NCI-H1105 treated with DMSO at 0.1 percent for 48 hours (cell line): ENCODE measurements at places on chromosomes 16 and 17.

DNA sequence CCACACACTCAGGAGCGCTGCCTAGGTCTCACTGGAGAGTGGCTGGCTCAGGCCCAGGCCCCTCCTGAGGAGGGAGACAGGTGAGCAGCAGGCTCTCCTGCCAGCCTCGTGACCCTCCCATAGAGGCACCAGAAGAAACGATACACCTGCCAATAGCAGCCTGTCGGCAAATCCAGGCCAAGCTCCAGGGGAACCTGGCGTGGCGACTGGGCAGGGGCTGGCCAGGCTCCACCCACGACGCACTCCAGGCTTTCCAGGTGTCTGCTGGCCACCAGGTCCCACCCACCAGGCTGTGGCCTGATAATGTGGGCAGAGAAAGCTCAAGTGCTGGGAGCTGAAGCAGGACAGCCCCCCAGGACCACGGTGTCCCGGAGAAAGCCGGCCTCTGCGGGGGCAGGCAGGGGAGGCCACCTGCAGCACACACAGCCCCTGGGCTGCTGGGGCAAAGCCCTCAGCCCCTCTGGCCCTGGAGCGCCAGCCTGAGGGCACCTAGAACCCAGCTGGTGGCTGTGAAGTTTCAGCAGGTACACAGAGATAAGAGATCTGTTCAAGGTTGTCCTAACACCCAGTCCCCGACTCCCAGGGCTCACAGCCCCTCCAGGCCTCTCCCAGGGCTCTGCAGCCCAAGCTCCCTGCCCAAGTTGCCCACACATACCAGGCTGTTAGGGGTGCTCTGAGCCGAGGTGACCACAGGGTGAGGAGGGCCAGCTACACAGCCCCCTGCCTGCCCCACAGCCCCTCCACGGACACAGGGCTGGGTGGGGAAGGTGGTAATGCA, 2.4 kb downstream of the PGAP6 start:
- peak; percentile 89 for DNase-seq

DNA sequence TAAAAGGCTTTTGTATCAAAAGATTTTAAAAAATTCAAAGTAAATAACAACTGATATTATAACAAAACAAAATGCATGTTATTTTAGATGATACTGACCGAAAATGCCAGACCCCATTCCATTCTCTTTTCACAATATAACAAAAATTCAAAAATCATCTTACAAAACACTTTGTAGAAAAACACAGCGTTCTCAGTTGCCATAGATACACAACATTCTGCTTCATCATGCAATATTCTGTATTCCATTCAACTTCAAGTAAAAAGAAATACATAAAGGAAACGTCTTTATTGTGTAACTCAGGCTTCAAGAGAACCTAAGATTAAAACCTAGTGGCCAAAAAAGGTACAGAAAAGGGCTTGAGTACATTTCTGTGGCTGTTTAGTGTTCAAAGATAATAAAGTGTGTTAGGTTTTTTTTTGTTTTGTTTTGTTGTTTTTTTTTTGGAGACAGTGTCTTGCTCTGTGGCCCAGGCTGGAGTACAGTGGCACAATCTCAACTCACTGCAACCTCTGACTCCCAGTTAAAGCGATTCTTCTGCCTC, 250.5 kb downstream of the CEP112 start:
- DNase-seq = no peak

DNA sequence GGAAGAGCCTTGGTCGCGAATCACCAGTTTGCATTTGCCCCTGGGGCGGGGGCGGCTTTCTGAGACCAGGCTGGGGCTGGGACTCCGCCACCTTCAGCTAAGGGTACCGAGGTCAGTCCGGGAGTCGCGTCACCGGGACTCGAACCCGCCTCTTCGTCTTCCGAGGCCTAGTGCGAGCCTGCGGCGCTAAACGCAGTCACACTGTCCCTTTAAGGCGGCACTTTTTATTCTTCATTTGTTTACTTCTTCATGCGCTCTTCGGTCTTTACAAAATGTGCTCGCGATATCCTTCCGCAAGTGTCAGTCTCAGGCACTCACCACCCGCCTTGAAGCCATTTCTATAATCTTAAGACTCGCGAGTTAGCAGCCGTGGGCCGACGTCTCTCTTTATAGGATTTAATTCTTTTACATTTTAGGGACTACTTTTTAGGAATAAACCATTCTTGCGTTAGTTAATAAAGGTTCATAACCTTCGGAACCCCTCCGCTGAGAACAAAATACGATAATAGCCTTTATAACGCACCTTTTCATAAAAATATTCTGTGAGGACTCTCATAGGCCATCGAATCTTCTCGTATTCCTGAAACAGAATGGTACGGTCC, 593 bp upstream of the HEXIM1 start:
- DNase-seq = peak; percentile 94

DNA sequence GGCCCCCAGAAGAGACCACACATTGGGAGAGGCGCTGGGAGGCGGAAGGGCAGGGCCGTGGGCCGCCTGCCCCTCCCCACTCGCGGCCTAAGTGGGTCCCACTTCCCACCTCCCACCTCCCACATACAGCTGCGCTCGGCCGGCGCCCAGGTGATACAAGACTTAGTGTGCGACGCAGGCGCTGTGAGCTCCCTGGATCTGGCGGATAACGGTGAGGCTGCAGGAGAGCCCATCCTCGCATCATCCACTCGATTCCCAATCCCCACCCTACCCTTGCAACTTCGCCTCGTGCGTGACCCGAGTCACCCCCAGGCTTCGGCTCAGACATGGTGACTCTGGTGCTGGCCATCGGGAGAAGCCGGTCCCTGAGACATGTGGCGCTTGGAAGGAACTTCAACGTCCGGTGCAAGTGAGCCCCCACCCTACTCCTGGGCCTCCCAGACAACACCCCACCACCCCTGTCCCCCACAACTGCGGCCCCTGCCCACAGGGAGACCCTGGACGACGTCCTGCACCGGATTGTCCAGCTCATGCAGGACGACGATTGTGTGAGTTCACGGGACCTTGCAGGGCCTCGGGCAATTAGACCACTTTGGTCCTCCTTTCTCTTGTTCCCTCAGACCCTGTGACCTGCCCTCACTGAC, 3.9 kb downstream of the CARMIL2 start:
- DNase-seq = no peak
